AG09319 (cell line): ENCODE measurements at places on chromosomes 5 and 9.

GRCh38 chr5:157484768-157485167, 24.8 kb downstream of the NIPAL4 start:
- peak; percentile 10 for DNase-seq

GRCh38 chr5:128667751-128668150, 129.7 kb upstream of the FBN2 start:
- no peak for DNase-seq

DNA sequence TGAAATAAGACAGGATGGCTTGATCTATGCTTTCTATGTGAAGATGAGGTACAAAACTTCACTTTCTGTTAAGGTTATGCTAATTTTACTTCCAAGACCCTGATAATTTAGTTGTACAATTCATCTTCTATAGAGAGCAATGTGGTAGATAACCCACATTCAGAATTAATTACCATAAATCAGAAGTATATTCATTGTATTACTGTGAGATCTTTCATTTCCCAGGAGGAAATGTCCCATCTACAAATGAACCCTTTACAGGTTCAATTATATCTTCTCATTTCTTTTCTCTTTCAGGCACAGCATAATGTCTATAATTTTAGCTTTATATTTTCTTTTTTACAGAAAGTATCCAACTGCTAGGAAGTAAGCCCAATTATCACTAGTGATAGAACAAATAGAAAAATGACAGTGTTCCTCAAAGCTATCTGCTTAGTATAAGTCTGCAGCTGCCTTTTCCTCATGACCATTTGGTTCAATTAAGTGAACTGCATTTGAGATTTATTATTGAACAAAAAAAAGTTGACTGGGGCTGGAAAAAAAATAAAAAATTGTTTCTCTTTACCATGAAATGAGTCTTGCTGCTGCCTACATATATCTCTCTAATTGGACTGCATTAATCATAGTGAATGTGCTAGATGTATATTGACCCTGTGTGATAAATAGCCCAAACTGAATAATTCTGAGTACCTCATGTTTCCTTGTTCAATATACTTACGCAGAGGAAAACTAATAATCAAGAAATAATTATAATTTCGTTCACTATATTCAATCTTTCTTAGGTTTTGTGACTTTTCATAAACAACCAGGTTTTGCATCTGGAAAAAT, 1329.4 kb downstream of the PTPRD start:
- no peak for DNase-seq

- DNase-seq, result peak; percentile 39
These were observed 48.3 kb downstream of the ACER2 start for GRCh38 chr9:19456996-19457692.

DNA sequence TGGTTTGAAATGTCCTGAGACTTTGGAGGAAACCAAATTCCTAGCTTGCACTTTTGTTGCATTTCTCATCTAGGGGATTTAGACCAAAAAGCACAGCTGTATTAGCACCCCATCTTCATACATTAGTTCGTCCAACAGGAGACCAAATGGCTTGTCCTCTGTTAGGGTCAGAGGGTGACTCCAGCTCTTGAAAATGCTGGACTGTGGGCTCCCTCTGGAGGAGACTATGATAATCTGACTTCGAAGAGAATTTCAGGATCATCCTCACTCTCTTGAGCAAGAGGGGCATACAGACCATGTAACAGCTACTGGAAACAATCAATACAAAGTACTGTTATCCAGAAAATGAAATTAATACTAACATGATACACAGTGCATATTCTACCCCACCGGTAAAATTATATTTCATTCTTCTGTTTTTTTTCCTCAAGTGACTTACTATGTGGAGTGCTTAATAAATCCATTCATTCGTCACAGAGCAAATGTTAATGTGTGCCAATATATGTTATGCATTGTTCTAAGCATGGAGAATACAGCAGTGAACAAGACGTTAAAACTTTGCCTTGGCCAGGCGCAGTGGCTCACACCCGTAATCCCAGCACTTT, 63.7 kb upstream of the PPP2CA start:
- DNase-seq, result peak; percentile 54
